H1 (cell line): ENCODE measurements at places on chromosomes 2 and 18.

DNA sequence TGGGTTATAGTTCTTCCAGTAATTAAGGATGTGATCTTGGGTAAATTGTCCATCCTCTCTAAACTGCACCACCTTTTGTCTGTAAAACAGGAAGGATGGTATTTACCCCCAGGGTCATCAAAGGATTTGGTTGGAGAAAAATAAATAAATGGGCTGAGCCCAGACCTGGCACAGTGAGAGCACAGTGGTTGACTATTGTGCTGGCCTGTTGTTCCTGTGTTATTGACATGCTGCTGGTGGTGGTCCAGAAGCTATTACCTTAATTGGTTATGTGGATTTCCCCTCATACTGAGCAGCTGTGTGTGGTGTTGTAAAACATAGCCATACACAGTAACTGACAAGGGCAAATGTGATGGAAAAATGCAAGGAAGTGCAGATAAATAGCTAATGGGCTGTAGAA, 746 bp upstream of the IL37 start:
- H3K4me3 ChIP-seq, result no peak overlapping the region
- no peaks in the 10 kb centered on the region for H3K4me1 ChIP-seq
- no peaks in the 10 kb centered on the region for H3K36me3 ChIP-seq
- no peak for DNase-seq

DNA sequence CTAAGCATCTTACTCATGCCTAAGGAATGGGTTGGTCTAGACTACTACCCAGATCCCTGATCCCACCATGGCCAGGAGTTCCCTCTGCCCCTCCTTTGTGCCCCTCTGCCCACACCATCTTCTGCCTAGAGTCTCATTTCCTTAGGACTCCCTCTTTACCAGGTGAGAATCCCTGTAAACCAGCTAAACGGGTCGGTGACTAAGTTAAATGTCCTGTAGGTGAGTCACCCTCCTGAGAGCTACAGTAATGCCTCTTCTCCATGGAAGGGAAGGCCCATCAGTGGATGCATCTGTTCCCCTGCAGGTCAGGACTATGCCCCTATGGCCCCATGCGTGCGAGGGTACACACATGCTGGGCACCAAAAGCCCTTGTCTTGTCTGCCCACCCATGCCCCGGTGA, 25.4 kb downstream of the PTGR3 start:
- H3K4me3 ChIP-seq, result no peak overlapping the region
- H3K27ac ChIP-seq, result no peak overlapping the region; the same call in 1 of the 2 replicates
- no peaks in the 10 kb centered on the region for H3K36me3 ChIP-seq
- H3K4me1 ChIP-seq, result peaks cover 3% of the 10 kb centered on the region; the same call in 1 of the 2 replicates
- DNase-seq, result no peak

DNA sequence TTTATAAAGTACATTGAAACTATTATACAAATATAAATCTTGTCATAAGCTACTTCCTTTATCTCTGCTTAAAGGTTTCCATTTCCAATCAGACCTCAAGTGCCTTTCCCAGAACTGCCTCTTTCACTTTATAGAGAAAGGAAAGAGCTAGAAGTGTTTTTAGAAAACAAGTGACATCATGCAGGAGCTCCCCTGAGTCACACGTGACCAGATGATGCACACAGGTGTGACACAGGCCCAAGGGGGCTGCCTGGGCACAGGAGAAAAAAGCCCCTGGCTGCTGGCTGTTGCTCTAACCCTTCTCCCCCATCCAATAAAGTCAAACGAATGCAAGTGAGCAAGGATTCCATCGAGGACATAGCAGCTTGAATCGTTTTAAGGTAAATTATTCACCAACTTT, 21.4 kb upstream of the SH3BP4 start:
- no peak overlapping the region for H3K4me3 ChIP-seq
- H3K27me3 ChIP-seq, result no peaks in the 10 kb centered on the region
- no peak overlapping the region for H3K27ac ChIP-seq
- H3K36me3 ChIP-seq, result no peaks in the 10 kb centered on the region

GRCh38 chr2:25043241-25043867, 1.5 kb downstream of the EFR3B start:
- peaks cover 9% of the 10 kb centered on the region for H3K27me3 ChIP-seq
- H3K4me1 ChIP-seq, result no peaks in the 10 kb centered on the region
- DNase-seq, result peak; percentile 55
- no peak overlapping the region for H3K27ac ChIP-seq
- H3K36me3 ChIP-seq, result no peaks in the 10 kb centered on the region

DNA sequence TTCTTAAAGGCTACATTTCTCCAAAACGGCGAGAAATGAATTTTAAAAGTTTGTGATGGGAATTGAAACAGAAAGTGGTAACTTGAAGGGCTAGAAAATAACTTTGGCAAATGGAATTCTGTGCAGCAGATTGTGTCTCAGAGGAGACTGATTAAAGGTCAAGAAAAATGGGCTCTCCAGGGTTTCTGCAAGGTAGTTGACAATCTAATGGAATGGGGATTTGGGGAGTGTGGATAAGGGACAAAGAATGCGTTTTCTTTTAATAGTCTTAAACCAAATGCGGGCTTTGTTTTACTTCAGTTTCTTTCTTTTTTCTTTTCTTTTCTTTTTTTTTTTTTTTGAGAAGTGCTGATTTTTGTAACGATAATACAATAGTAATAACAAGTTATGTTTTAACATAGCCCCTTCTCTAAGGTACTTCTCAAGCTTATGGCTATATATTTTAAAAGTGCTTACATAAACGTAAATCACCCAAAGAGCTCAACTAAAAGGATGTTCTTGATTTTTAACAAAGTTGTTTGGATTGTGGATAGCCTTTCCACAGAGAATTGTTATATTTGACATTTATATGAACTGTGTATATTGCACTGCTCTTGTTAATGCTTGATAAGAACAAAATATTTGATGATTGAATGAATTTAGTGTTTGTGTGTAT, 36.6 kb downstream of the CAMKMT start:
- H3K27me3 ChIP-seq, result no peaks in the 10 kb centered on the region
- H3K36me3 ChIP-seq, result no peaks in the 10 kb centered on the region
- peaks cover 5% of the 10 kb centered on the region; the same call in 1 of the 2 replicates for H3K4me1 ChIP-seq

GRCh38 chr18:58639751-58640427, 11.0 kb upstream of the ALPK2 start:
- peaks cover 1% of the 10 kb centered on the region for H3K27me3 ChIP-seq
- H3K4me1 ChIP-seq, result peaks cover 10% of the 10 kb centered on the region
- DNase-seq, result no peak
- peak overlapping the region; percentile 8; the same call in 1 of the 2 replicates for H3K27ac ChIP-seq
- H3K4me3 ChIP-seq, result no peak overlapping the region

DNA sequence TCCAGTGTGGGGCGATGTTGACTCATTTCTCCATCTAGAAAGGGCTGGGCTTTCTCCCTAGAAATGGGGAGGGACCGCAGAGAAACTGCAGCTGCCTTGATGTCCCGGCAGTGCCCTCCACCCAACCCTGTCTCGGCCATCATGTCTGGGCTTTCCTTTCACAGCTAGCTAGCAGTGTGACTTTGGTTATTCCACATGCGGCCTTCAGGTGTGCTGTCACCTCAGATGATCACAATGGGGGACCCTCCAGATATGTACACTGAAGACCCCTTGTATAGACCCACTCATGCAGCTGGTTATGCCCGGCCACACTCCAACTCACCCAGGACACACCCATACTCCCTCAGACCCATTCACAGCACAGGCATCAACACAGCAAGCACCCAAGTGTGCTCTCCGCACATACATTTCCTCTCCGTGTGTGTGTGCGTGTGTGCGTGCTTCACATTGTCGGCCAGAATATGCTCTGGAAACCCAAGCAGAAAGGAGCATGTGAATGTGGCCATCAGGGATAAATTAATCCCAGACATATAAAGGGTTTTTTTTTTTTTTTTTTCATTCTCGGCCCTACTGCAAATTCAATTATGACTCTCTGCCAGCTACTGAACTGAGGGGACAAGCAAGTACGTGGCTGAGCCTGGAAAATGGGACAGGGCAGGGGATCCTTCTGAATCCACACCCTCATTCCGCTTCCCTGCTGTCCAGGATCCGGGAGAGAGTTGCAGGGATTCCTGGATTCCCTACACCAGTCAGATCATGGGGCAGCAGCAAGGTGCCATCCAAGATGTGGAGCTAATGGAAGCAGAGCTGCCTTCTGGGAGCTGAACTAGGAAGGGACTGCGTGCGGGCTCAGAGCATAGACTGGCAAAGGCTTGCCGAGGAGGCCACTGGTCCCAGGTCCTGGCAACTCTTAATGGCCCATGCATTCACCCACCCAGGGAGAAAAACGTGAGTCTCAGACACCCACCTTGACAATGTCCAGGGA, 240.2 kb downstream of the DYSF start:
- H3K4me1 ChIP-seq, result peaks cover 7% of the 10 kb centered on the region
- no peak for DNase-seq
- H3K27ac ChIP-seq, result peak overlapping the region; percentile 2; the same call in 1 of the 2 replicates
- no peaks in the 10 kb centered on the region; the same call in 1 of the 2 replicates for H3K36me3 ChIP-seq
- no peaks in the 10 kb centered on the region; the same call in 1 of the 2 replicates for H3K27me3 ChIP-seq
- H3K4me3 ChIP-seq, result no peak overlapping the region
